ENCODE measurements at places on chromosomes 4 and X.

- DNase-seq: no peak
These were observed 29.1 kb downstream of the PHKA1 start for GRCh38 chrX:72685018-72685417.

DNA sequence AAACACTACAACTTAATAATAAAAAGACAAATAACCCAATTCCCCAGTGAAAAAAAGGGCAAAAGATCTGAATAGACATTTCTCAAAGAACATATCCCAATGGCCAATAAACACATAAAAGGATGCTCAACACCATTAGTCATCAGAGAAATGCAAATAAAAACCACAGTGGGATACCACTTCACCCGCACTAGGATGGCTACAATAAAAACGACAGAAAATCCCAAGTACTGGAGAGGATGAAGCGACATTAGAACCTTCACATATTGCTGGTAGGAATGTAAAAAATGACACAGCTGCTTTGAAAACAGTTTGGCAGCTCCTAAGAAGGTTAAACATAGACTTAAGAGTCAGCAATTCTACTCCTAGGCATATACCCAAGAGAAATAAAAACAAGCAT is 140.6 kb upstream of the ARX start:
- DNase-seq: no peak

- no peak for DNase-seq
These were observed 96.8 kb upstream of the FAT1 start for GRCh38 chr4:186820391-186820891.

- DNase-seq: no peak
These were observed 6.7 kb downstream of the SULT1B1 start for GRCh38 chr4:69753686-69754085.

- no peak for DNase-seq
These were observed 111.2 kb downstream of the ZNF518B start for GRCh38 chr4:10346023-10346422.

- DNase-seq: no peak
These were observed 665.7 kb upstream of the ACTRT1 start for GRCh38 chrX:128717635-128718578.

DNA sequence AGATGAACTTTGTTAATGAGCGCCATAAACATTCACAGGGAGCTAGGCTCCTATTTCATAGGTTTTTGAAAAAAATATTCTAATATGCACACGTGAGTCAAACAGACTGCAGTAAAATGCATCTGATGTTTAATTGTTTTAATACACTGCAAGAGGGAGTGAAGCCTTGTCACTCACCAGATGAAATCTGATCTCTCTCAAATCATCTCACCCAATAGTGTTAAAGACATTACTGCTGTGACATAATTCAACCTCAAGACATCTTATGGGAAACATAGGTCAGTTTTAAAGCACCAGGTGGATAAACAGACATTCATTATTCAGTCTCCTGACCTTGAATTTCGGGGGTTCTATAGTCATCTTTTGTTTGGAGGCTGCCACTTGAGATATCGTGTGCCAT is 148.3 kb downstream of the MAML3 start:
- DNase-seq: no peak

DNA sequence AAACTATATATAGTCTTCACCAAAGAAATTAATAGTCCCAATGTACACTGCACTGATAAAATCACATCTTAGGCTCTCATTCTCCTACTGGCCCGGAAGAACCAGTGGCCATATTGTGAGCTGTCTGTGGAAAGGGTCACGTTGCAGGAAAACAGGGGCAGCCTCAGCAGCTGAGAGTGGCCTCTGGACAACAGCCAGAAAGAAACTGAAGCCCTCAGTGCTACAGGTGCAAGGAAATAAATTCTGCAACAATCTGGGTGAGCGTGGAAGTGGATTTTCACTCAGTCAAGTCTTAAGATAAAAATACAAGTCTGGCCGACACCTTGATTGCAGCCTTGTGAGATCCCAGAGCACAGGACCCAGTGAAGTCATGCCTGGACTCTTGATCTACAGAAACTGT is 3.2 kb upstream of the SLC25A14 start:
- DNase-seq: no peak

All from NCI-H2081 (cell line).